ENCODE measurements at places on chromosomes 4 and X. TPM values are rescaled to one million over a fixed set of nuclear protein-coding genes. Genes with fewer than 3 reads are reported as not detected.

RXFP1 gene
- total RNA-seq: not detected

SSX2 gene
- not detected for total RNA-seq

RIBC1 gene
- total RNA-seq: 0.92 TPM

ZNF718 gene
- total RNA-seq: 6.9 TPM

SRPK3 gene
- total RNA-seq: 0.17 TPM

CYSLTR1 gene
- total RNA-seq: not detected

SPON2 gene
- 1.4 TPM for total RNA-seq

GPR34 gene
- total RNA-seq: not detected

PRPS2 gene
- 73.8 TPM for total RNA-seq

SH3RF1 gene
- total RNA-seq: 25.8 TPM

GNRHR gene
- not detected for total RNA-seq

TMEM144 gene
- total RNA-seq: 3.5 TPM

- no peak for DNase-seq
These were observed 13.0 kb upstream of the SLC25A5 start for GRCh38 chrX:119455264-119455663.

DNA sequence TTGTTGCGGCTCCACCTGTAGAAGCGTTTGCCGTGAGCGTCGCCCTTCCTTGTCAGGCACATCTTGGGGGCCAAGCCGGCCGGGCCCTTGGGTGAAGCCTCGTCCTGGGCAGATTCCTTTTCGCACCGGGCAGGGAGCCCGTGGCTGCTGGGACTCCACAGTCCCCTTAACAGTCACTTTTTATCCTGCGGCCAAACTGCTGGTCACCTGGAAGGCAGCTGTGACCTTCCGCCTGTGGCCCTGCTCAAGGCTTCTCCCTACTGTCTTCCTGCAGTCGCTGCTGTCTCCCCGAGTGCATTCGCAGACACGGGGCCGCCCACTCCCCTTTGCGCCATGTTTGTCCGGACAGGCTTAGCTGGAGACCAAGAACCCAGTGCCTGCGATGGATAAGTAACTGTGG lies 55.0 kb downstream of the PCGF3 start:
- no peak for DNase-seq

GRCh38 chr4:140291259-140291658 lies 82.2 kb upstream of the SCOC start:
- DNase-seq: no peak

- DNase-seq: no peak
These were observed 32.2 kb downstream of the EDNRA start for GRCh38 chr4:147513091-147513490.

DNA sequence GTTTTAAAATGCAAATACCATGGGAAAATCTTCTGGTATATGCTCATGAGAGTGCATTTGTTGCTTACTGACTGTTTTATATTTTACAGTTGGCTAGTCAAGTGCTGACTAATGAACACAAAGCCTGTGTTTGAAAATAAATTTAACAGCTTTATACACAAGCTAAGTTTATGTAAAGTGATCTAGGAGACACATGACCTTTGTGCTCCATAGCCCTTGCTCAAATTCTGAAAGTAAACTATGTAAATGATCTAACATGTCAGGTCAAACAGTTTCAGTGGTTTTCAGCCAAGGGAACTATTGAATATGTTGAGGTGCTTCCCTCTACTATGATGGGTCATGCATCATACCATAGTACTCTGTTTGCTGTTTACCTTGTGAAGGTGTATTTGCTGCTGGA lies 36.7 kb downstream of the DIAPH2 start:
- no peak for DNase-seq

GRCh38 chrX:132968296-132968949 lies 10.0 kb upstream of the HS6ST2 start:
- no peak for DNase-seq

DNA sequence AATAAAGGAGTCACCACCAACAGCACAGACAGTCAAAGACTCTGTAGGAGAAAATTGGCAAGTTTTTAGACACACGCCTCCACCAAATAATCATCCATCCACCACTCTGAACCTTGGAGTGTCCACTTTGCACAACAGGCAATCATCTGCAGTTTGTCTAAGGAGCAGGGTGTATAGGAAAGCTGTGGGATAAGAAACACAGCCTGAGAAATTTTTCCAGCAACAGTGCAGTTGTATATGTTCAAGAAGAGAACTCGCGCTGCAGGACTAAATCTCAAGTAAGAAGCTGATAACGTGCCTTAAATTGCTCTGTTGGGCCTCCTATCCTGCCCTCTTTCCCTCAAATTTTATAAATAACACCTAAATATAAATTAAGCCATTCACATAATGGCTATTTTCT lies 136.7 kb upstream of the PPARGC1A start:
- DNase-seq: no peak

DNA sequence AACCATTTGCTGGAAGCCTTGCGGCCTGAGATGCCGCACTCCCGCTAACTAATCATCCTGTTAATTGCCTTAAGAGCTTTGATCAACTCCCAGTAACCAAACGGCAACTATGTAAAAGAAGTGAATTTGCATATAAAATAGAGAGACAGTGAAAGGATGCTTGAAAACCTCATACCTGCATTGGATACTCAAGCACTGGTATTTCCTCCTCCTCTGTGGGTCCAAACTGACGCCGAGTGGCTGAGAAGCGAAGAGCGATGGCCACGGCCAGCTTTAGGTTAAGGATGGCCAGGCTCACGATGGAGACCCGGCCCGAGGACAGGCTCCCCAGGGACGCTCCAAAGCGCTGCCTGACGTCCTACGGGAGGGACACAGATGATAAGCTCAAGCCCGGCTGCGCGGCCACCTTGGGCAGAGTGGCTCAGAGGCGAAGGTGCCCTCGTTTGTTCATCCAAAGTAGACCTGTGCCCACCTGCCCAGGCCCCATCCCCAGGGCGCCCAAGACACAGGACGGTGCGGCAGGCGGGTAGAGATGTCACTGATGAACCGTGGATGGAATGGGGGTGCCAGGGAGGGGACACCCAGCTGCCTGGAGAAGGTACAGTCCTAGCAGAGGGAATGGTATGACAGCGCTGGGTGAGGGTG lies 43.6 kb downstream of the ACOX3 start:
- DNase-seq: no peak

DNA sequence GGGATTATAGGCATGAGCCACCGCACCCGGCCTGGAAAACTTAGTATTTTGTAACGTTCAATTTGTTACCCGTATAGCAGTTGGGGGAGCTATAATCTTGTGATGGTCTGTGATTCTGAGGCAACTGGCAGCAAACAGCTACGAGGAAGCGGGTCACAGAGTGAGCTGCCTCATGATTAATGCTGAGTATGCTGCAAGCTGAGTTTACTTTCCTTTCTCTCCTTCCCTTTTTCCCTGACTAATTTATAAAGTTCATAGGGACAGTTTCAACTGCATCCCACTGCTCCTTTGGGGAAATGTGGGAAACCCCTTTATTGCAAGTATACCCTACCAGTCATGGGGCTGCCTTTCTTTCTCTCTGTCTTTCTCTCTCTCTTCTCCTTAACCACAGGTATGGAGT lies 17.7 kb upstream of the ELOVL6 start:
- no peak for DNase-seq

DNA sequence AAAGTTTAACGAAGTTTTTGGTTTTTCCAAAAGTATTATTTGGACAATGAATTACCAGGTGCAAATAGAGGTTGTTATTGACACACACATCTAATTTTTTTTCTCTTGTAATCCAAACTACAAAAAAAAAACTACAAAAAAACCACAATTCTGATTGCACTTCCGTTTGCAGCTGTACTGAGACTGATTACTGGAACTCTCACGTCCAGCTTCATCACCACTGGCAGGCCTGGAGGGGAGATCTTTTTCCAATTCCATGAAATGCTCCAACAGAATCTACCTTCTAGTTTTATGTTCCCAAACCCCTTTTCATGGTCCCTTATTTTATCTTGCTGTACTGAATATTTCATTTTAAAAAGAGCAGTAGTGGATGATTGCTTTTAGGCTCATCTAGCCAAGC lies 1118.3 kb downstream of the C4orf33 start:
- no peak for DNase-seq

GRCh38 chr4:90198086-90198847 lies 71.1 kb downstream of the CCSER1 start:
- no peak for DNase-seq

- no peak for DNase-seq
These were observed 49.6 kb downstream of the MEPE start for GRCh38 chr4:87882321-87882720.

DNA sequence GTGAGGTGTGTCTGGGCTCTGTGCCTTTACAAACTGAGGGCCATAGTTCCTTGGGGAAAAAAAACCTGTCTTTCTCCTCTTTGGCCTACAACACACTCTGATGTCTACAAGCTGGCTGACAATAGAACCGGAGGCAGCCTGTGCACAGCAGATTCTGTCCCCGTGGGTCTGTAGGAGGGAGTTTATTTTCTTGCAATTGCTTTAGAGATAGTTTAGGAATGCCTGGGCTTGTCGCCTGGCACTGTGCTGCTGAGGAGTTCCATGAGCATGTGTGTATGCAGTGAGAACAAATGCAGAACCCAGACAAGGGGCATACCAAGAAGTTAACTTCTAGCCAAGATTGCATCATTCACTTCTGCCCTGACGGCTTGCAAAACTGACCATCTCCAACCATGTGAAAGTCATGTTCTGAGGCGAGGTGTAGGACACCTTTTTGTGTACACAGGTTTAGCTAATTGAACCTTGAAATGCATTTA lies 54.1 kb downstream of the CCNI start:
- no peak for DNase-seq

- no peak for DNase-seq
These were observed 93.0 kb downstream of the SMARCA5 start for GRCh38 chr4:143606480-143606879.

GRCh38 chr4:8284391-8284790 lies 14.8 kb downstream of the HTRA3 start:
- DNase-seq: no peak

GRCh38 chr4:15577508-15577907 lies 77.6 kb downstream of the FBXL5 start:
- no peak for DNase-seq

GRCh38 chr4:86043755-86044592 lies 315.9 kb downstream of the MAPK10 start:
- DNase-seq: no peak

GRCh38 chr4:177124349-177125064 lies 185.2 kb upstream of the NEIL3 start:
- DNase-seq: no peak

DNA sequence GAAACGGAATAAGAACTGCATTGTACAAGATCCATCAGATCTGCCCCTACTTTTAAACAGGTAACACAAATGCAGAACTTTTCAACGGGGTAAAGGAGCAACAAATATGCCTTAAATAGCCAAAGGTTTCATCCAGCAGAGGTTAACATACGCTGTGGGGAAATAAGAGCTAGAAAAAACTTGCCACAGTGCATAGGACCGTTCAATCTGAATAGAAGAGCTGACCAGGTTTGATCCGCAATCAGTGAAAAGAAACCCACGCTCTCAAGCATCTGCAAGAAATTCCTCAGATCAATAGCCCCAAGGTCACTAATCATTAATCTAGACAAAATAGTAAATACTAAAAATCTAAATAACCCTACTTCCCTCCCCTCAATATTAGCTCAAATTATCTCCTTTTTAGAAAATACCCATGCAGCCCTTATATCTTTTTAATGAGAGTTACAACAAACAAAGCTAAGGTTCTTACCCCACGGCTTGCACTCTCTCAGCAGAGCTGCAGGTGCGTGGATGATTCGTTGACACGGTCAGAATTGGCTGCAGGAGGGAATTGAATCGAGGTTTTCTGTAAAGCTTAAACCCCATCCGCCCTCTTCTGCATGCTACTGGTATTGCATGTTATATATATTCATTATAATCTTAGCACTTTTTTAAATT lies at the start of gene TLR10:
Gene TLR10, minus strand, starts transcription at position 539 of the 657 bp plus-strand sequence. CDS start 7,400 bp downstream, outside the sequence.
- no peak for DNase-seq

DNA sequence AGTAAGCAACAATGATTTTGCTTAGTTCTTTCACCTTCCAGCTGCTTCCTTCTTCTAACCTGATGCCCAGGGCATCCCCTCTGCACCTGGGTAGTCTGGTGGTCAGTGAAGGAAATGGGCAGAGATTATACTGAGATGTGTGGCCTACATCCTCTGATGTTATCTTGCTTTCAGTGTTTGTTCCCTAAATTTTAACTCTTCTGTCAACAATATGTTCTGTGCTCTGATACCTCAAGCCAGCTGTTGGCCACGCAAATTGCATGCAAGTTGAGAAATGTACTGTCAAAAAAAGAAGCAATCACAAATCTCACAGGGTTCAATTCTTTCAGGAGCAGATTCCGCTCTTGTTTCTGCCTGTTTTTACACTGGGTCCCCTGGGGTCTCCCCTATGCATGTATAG lies 73.8 kb downstream of the FBXW7 start:
- no peak for DNase-seq

DNA sequence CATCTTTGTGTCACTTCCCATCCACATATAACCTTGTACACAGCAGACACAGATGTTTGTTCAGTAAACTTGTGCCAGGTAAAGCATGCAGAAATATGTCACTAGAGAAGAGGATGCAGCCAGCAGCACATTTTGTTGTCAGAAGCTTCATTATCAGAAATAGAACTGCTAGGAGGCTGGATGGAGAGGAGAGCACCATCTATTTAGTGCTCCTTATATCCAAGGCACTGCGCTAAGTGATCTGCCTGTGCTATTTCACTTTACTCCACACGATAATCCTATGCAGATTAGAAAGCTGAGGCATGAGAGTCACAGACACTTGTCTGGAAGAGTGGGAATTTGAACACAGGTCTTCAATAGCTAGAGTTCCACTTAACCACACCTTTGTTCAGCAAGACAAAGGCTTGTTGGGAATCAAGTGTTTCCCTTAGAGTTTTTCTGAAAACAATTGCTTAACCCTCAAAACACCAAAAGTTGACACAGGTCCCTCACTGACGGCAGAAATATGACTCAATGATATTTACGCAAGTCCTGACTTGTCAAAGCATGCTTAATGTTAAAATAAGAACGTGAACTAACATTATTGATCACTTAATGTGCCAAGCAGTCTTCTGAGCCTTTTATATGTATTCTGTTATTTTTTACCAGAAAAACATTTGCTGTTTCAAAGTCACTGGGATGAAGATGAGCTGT lies 1.2 kb upstream of the QDPR start:
- no peak for DNase-seq

DNA sequence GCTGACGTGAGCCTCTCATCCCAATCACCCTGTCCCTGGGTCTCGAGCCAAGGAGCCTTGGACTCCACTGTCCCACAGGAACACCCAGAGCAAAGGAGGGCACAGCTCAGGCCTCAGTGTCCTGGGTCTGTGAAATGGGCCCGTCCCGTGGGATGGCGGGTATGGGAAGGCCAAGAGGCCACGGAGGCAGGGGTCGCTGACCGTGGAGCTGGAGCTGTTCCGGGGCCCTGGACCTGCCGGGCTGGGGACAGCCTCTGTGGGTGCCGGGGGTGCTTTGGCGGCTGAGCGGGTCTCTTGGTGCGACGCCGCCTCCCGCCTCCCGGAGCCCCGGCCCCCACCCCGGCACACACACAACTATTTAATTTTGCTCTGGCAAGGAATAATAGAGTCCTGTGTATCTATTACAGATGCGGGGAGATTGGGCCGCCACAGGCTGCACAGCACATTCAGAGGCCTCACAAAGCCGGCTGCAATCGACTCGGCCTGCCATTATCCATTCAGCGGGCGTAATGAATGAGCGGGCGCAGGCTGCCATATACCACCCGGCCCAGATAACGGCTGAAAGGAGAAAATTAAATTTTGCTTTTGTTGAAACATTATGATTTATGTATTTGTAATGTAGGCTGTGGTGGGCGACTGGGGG lies 83.9 kb upstream of the NKX1-1 start:
- DNase-seq: no peak

- no peak for DNase-seq
These were observed 72.1 kb downstream of the ARHGEF38 start for GRCh38 chr4:105624530-105624929.

Measured in epithelial cell of proximal tubule (primary cell).